Muscle of back (tissue), 13 donors: ENCODE measurements at places on chromosomes 2 and 18. TPM values are rescaled to one million over a fixed set of nuclear protein-coding genes. Genes with fewer than 3 reads are reported as not detected.

The APCDD1 gene
- polyA plus RNA-seq: 33.4 TPM

The RAB17 gene
- 2.6 TPM for polyA plus RNA-seq

The ANKRD53 gene
- 1.2 TPM for polyA plus RNA-seq

The EML6 gene
- 45.6 TPM for polyA plus RNA-seq

The HS1BP3 gene
- 8.7 TPM for polyA plus RNA-seq

The NPPC gene
- 2.9 TPM for polyA plus RNA-seq

The LHCGR gene
- polyA plus RNA-seq: 0.31 TPM
